ENCODE measurements at places on chromosomes 12 and 14.

- DNase-seq = no peak
Measured at GRCh38 chr12:42199007-42199406, 39.0 kb downstream of the YAF2 start.

DNA sequence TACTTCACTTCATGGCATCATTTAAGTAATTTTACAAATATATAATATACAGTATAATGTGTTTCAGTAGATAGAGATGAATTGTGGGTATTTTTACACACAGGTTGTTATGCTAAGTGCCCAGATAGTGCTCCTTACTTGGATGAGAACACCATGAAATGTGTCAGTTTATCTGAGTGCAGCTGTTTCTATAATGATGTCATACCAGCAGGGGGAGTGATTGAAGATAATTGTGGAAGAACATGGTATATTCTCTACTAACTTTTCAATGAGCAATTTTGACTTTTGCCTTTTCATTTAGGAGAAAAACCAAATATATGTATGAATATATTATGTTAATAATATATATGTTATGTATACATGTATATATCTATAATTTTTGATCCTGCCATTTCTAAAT, 221.6 kb downstream of the LRRK2 start:
- DNase-seq = no peak

DNA sequence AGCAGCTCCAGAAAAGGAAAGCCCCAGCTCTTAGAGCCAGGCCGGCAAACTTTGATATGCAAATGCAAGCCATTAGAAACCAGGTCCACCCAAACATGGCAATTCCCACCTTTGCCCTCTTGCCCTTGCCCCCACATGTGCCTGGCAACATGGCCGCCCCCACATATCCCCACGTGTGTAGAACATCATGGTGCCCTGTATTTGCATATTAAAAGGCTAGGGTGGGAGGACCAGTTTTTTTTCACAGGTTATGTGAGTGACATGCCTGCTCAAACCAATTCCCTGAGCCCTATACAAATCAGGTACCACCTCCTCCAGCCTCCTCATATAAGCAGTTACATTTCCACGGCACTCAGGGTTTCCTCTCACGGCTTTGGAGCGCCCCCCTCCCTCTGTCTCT, 6.1 kb upstream of the ALDH1L2 start:
- DNase-seq = no peak

DNA sequence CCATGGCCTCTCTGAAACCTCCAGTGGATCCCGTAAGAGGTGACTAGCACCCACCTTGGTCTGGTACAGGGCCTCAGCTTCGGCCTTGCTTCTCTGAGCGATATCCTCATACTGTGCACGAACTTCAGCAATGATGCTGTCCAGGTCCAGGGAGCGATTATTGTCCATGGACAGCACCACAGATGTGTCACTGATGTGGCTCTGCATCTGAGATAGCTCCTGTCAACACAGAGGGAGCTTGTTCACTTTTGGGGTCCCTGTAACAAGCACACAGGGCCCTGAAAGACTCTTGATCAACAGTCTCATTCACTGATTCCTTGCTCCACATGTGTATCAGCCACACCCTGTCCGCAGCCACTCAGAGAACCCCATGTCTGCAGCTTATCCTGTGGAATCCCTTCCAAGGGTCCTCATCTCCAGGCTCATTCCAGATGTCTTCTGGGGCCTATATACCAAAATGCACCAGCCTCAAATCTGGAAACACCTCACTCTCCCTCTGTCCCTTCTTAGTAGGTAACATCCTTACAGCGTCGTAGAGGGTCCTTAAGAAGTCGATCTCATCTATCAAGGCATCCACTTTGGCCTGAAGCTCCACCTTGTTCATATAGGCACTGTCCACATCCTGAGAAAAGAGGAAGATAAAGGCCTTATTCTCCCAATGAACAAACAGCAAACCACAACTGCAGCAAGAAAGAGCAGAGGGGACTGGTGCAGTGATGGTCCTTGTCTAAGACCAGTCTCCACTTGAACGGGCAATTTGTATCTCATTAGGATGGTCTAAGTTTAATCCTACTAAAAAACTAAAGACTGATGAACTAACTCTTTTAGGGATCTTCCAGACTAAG, 3.5 kb downstream of the KRT3 start:
- DNase-seq = no peak

GRCh38 chr14:54085232-54085761, 128.7 kb upstream of the BMP4 start:
- no peak for DNase-seq

All from BE2C (cell line).